Retinal pigment epithelial cell (primary cell): ENCODE measurements at places on chromosomes 5 and 9.

- no peak for DNase-seq
Observed at GRCh38 chr5:78447775-78448424, 87.5 kb downstream of the SCAMP1 start.

- DNase-seq = no peak
Observed at GRCh38 chr5:15690611-15691010, 190.6 kb downstream of the FBXL7 start.

- no peak for DNase-seq
Observed at GRCh38 chr5:126341906-126342630, 81.1 kb upstream of the GRAMD2B start.

DNA sequence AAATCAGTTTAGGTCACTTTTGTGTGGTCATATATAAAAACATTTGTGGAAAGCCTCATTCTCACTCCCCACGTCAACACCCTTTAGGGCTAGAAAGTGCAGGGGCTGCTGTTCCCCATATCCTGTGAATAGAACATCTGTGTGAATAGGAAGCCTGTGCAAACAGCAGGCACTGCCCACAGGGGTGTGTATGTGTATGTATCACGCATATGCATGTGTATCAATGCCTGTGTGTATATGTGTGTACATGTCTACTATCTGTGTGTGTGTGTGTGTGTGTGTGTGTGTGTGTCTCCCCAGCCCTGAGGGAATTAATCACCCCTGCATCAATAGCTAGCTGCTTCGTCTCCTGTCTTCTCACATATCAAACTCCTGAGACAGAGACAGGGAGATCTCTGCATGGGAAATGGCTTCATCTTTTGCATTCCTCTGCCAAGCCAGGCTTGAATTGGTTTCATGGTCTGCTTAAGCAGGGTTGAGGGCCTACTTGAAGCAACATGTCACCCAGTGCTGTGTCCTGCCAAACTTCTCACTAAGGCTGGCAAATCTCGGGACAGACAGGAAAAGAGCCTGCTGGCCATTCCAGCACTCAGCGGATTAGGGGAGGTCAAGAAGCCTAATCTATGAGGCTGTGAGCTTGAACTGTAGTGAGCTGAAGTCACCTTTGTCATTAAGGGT is 265.8 kb downstream of the ADAMTSL1 start:
- DNase-seq = no peak

DNA sequence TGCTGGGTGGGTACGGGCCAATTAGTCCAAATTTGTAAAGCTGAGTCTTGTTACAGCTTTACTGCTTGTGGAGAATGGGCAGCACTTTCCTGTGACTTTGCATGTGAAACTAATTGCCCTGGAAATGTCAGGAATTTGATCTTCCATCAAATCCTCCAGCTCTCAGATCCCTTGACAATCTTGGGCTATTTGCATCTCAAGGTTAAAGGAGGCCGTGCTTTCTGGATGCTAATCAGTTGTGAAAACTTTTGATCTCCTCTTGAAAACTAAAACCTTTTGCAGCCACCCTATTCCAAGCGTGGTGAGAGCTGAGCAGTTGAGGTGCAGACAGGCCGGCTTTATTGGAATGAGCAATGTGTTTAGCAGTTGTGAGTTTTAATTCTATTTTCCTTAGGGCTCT is 68.0 kb upstream of the CLINT1 start:
- DNase-seq = no peak

- no peak for DNase-seq
Observed at GRCh38 chr5:179863449-179864085, 5.0 kb upstream of the MRNIP start.

GRCh38 chr9:84924266-84924665 is 254.7 kb downstream of the NTRK2 start:
- no peak for DNase-seq

DNA sequence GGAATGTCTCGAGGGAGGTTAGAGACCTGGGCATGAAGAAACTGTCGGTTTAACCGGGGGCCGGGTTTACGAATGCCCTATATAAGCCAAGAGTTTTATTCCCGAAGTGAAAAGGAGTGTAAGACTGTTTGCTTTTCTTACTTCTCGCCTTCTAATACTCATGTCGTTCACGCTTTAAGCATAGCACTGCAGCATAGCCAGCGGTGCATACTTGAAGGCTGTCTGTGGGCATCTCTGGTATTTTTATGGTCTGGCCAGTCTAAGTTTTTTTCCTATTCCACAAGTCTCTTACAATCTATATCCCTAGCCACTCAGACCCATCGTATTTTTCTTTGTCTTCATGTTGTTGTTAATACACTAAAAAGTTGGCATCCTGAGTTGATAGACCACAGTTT is 1.2 kb downstream of the UHRF2 start:
- no peak for DNase-seq

- DNase-seq = no peak
Observed at GRCh38 chr9:69211424-69212036, 37.5 kb downstream of the TJP2 start.

- DNase-seq = no peak
Observed at GRCh38 chr5:135015942-135016341, 18.1 kb downstream of the PITX1 start.

- DNase-seq = no peak
Observed at GRCh38 chr9:131720330-131720729, 19.5 kb downstream of the RAPGEF1 start.

- DNase-seq = no peak
Observed at GRCh38 chr5:122471752-122472061, 159.7 kb downstream of the SNCAIP start.

- DNase-seq = no peak
Observed at GRCh38 chr5:19175776-19176570, 812.0 kb downstream of the CDH18 start.

GRCh38 chr5:91424638-91425436 is 41.7 kb upstream of the ARRDC3 start:
- DNase-seq = no peak

DNA sequence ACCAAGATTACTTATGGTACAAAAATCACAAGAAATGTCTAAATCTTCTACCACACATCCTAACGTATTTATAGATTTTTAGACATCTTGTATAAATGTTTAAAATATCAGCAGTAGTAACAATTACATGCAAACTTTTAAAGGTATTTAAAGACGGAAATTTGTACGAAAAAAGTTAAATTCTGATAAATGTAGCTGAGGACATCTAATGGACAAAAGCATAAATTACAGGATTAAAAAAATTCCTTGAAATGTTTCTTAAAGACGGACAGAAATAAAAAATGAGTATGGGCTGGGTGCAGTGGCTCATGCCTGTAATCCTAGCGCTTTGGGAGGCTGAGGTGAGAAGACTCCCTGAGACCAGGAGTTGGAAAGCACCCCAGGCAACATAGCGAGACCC is 15.8 kb downstream of the ERCC8 start:
- DNase-seq = no peak

DNA sequence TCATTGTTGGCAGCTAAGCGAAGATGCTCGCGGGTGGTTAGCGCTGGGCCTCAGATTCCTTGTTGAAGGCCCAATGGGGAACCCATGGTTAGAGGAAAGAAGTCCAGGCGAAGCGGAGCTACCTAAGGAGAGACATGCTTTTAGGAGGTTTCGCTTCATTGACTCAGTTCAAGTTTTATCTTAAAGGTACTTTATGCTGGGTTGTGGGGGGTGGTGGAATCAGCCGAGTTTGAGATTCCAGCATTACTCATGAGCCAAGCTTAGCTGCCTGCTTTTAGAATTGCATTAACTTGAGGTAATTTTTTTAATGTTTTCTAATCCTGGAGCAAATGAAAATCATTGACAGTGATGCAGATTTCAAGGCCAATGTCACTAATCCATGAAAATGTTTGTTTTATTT is 16.1 kb downstream of the MEGF10 start:
- peak; percentile 36 for DNase-seq

- DNase-seq = no peak
Observed at GRCh38 chr9:124869986-124870560, 8.1 kb downstream of the ARPC5L start.

DNA sequence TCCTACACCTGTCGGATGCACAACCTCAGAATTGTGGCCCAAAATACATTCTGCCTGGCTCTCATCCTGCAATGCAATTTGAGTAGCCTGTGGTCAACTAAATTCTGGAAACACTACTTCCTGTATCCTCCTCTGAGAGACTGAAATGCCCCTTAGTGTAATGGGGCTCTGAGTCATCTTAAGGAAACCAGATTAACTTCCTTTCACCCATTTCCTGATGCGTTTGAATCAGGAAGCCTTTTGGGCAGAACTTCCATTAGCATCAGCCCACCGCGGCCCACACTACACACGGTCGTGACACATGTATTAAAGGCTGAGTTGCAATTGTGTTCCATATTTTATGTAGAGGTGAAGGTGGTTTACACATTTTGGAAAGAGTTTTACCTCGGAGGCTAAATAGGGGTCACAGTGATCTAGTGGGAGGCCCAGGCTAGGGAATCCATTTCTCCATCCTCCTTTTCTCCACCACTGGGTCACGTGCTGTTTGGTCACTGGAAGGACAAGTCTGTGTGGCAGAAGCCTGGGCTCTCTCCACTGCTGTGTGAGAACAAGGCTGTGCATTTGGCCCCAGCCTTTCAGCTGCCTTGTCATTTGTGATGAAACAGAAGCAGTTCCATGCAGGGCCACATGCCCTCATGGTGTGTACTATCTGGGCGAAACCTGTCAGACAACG is 55.9 kb downstream of the DAP start:
- no peak for DNase-seq

- DNase-seq = no peak
Observed at GRCh38 chr9:14348123-14348372, 34.1 kb upstream of the NFIB start.

GRCh38 chr9:87499424-87500017 is 1.9 kb downstream of the DAPK1 start:
- DNase-seq = no peak

DNA sequence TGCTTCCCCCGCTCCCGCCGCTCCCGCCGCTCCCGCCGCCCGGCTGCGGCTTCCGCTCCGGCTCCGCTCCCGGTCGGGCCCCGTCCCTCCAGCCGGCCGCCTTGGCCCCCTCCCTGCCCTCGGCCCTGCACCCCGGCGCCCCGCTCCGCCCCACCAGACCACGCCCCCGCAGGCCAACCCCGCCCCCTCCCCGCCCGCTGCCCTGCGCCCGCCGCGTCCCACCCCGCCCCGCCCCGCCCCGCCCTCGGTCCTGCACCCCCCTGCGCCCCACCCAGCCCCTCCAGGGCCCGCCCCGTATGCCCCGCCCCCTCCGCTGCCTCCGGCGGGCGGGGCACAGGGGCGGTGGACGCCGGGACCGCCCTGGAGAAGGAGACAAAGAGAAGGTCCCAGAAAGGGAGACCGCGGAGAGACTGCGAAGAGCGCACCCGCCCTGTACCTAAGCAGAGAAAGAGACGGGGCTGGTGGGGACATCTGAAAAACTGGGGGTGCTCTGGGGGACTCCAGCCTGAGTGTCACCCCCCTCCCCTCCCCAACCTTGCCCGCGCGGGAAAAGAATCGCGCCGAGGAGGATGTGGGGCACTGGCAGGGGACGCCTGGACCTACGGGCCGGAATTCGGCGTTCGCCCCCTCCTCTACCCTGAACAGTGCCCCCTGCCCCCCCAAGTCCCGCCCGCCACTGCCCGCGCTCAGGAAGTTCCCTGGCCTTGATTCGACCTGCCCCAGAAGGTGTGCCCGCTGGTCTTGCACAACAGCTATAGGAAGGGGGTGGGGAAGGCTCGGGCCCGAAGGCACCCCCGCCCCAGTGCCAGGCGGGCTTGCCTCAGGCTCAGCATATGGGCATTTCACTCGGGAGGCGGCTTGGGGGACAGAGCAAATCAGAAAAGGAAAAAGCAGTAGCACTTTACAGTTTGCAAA is 42.8 kb upstream of the STXBP1 start:
- no peak for DNase-seq

GRCh38 chr9:108272349-108272899 is 583.4 kb downstream of the ACTL7B start:
- DNase-seq = no peak

DNA sequence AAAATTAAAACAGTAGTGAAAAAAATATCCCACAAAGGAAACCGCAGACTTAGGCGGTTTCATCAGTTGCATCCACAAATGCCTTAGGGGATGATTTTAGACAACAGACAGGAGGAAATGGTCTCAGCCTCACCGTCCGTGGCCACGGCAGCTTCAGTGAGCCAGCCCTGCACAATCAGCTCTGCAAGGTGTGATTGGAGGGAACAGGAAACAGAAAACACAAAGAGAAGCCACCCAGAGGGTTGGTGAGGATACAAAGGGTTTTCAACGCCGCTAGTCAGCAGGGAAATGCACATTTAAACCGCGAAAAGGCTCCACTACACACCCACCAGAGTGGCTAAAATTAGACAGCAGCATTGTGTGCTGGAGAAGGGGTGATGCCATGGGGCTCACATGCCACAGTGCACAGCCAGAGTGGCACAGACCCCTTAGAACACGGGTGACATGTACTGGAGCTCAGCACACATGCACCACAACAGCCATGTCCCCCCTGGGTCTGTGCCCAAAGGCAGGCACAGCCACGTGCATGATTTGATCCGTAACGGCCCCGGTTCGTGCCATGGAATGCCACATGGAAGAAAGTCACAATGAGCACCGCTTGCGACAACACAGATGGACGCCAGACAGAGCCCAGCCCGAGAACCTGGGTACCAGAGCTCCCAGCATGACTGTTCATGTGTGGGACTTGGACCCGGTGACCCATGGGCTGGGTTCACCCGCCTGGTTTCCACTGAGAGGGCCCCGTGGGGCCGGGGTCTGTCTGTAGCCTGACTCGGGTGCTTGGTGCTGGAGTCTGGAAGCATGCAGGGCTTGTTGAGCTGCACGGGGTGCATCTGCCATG is 18.3 kb upstream of the TERT start:
- DNase-seq = no peak

DNA sequence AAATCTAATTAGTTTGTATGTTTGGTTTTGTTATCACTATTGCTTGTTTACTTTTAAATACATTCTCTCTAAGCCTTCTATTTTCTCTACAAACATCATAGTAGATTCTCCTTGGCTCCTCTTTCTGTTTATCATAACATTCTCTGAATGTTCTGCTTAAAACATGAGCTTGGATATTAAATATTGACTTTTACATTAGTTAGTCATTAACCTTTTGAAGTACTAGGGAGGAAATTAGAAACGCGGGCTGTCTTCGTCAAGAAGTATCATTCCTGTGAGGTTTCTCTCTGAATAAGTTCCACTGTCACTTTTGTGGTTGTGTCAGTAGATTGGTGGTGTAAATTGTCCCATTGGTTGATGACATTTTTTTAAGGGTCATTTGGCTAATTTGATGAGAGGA is 821.5 kb downstream of the EFNA5 start:
- no peak for DNase-seq

DNA sequence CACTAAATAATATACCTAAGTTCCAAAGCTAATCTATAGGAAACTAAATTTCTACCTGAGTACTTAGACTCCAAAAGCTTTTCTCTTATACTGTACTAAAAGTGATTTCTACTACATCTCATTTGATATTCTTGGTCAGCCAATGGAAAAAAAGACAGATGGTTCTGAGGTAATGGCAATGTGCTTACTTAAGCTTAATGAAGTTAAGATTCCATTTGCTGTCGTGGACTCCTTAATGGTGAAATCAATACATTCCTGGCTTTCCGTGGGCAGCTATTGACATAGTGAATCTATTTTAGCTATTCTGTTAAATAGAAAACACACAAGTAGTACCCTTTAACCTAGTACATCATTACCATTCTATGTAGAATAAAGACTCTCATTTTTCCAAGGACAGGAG is 1825.6 kb upstream of the CDH9 start:
- no peak for DNase-seq
